ENCODE measurements at places on chromosomes 3 and 15.

- DNase-seq, result no peak
Measured at GRCh38 chr3:134840459-134840858, 45.4 kb downstream of the EPHB1 start.

DNA sequence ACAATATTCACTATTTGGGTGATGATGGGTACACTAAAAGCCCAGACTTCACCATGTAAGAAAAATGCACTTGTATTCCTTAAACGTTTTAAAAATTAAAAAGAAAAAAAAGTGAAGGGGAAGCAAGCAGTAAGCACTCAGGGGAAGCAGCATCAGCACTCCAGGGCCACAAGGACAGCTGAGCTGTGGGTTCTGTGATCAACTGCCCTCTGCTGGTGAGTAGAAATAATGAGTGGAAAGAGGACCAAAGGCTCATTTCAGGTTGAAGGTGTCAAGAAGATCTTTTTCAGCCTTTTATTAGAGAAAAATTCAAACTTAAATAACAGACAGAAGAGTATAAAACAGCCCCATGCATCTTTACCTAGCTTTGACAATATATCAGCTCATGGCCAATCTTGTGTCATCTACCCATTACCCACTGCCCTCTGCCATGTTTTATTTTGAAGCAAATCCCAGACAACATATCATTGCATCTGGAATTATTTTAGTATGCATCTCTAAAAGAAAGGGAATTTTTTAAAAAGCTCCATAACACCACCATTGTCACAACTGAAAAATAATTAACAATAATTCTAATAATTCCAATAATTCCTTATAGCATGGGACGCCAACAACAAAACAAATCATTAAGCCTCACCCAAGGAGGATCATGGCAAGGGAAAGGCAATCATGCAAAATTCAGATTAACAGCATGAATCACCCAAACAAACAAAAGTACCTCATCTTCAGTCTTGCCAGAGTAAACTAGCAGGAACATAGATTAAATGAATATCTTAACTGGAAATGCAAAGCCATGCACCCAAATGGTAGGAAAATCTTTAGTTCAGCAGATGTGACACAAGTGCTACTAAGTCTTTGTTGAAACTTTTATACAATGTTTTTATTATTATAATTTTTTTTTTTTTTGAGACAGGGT is 42.5 kb downstream of the TAMM41 start:
- peak; percentile 3 for DNase-seq

- DNase-seq, result no peak
Measured at GRCh38 chr3:15319575-15319974, 12.8 kb downstream of the SH3BP5 start.

GRCh38 chr3:175274474-175275218 is 415.5 kb downstream of the NAALADL2 start:
- no peak for DNase-seq

GRCh38 chr3:83434880-83435587 is 1523.8 kb upstream of the CADM2 start:
- no peak for DNase-seq

GRCh38 chr15:88003541-88004327 is 252.8 kb downstream of the NTRK3 start:
- no peak for DNase-seq

GRCh38 chr3:183006396-183007002 is 26.2 kb upstream of the DCUN1D1 start:
- no peak for DNase-seq

- no peak for DNase-seq
Measured at GRCh38 chr15:60079210-60079609, 75.1 kb downstream of the FOXB1 start.

DNA sequence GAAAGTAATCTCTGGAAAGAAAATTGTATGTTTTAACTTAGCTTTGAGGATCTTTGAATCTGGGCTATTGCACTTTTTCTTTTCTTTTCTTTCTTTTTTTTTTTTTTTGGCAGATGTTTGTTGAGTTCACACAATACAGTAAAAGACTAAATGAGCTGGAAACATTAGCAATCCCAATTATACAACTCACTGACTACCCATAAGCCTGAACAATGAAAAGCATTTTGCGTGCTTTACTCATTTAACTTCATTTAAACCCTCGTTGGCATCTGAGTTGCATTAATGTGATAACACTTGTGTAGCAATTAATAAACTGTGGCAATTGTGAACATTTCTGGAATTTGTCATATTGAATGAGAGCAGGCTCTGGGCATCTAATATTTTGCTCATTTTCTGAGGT is 269.4 kb upstream of the RBMS3 start:
- no peak for DNase-seq

- no peak for DNase-seq
Measured at GRCh38 chr15:48596415-48596814, 49.1 kb downstream of the FBN1 start.

DNA sequence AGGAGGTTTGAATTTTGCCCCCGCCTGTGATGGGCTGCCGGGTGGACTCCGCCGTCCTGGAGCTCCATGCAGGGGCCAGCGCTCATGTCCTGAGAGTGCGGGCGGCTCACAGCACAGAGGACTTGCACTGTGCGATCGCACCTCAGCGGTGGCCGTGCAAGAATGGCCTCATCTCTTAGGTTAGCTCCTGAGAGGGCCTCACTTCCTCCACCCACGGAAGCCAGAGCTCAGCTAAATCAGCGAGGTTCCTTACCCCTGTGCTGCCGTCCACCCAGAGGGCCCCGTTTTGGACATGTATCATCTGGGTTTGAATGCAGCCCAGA is 72.0 kb upstream of the PCSK6 start:
- no peak for DNase-seq

GRCh38 chr3:171327441-171328174 is 132.6 kb downstream of the TNIK start:
- no peak for DNase-seq

GRCh38 chr15:60821462-60822061 is 342.6 kb upstream of the ICE2 start:
- DNase-seq, result no peak

DNA sequence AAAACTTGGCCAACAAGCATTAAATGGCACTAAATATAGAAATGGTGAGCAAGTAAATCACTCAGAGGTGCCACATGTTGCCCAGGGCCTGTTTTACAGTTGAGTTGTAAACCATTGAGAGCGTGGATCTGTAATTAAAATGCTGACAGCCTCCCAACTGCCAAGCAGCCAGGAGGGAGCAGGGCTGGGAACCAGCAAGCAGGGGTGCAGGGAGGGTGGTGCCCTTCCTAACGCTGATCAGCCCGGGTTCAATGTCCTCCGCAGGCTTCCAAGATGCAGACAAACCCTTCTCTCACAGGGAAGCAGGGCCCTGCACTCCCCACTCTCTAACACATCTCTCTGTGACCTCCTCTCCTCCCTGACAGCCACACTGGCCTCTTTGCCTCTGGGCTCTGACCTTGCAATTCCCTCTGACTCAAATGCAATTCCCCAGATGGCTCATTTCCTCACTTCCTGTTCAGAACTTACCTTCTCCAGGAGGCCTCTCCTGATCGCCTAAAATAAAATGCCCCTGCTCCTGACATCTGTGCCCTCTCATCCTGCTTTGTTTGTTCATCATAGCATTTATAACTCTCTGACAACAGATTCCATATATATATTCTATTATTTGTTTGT is 40.0 kb downstream of the WNT7A start:
- peak; percentile 54 for DNase-seq

DNA sequence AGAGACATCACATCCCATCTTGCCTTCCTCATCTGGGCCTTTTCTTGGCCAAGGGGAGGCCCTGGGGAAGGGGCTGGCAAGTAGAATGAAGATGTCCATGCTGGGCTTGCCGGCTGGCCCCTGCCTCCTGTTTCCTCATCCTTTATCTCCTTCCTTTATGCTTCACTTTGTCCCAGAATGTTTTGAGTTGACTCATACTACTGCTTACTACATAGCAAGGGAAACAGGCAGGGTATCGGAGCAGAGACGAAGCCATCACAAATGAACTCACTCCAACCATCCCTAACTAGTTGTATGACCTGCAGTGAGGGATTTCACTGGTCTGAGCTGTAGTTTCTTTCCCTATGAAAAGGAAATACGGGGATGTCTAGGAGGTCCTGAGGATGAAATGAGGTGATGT is 66.0 kb downstream of the CHDH start:
- DNase-seq, result no peak

DNA sequence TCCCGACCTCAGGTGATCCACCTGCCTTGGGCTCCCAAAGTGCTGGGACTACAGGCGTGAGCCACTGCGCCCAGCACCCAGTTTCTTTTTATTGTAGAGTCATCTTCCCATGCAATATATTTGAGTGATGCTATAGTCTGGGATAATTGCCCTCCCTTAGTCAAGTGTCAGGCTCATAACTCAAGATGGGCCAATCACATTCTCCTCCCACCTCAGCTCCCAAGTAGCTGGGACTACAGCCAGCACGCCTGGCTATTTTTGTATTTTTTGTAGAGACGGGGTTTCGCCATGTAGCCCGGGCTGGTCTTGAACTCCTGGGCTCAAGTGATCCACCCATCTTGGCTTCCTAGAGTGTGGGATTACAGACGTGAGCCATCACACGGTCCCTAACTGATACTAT is 15.2 kb upstream of the PTPN9 start:
- no peak for DNase-seq

DNA sequence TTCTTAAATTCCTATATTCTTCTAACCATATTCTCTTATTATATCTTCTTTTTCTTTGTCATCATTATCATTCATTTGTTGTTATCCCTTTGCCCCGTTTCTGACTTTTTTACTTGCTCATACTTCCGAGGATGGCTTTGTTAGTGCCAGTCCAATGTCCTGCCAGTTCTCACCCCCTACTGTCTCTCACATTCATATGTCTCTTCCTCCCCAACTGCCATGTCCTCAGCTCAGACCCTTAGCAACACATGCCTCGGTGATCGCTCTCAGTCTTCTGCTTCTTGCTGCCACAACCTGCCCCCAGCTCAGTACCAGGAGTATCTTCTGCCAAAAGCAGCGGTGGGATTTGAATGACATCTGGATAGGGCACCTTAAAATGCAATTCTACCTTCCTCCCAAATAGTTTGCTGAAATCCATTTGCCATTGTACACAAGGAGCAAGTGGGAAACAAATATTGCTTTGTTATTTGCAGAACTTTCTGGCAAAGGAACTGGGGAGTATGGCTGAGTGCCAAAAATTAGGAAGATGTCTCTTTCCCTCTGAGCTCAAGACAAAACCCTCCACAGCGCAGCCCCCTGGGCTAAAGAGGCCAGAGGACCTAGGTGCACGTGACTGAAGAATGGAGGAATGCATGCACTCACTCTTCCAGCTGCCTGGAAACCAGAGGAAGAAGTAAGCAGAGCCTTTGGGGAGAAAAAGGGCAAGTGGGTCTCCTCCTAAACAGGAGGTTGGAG is 57.7 kb upstream of the CTNNB1 start:
- no peak for DNase-seq

GRCh38 chr3:171790898-171791691 is 19.2 kb downstream of the PLD1 start:
- no peak for DNase-seq

- no peak for DNase-seq
Measured at GRCh38 chr3:188370081-188370830, 216.3 kb downstream of the LPP start.

GRCh38 chr15:73597036-73597638 is 36.1 kb downstream of the NPTN start:
- no peak for DNase-seq

DNA sequence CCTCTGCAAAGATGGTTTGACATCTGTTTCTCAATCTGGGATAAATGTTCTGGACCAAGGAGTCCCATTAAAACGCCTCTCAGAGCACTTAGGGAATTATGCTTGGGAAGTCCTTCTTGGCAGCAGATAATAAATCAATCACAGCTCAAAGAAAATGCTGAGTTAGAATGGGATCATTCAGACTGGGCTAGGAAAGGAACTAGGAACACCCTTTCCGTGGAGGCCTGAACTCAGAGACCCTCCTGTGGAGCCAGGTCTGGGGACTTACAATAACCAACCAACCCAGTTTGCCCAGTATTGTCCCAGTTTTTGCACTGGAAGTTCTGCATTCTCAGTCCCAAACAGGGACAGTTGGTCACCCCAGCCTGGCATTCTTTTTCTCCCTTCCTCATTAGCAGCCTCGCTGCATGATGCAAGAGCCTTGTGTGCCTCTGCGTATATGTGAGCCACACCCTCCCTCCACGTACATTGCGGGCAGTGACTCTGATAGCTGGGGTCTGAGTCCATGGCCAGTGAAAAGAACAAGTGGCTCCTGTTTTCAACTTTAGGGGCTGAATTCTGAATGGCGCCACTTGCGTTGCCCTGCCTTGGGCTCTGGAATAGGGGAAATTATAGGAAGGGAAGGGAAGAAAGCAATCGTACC is 88.7 kb downstream of the SEMA5B start:
- DNase-seq, result no peak

DNA sequence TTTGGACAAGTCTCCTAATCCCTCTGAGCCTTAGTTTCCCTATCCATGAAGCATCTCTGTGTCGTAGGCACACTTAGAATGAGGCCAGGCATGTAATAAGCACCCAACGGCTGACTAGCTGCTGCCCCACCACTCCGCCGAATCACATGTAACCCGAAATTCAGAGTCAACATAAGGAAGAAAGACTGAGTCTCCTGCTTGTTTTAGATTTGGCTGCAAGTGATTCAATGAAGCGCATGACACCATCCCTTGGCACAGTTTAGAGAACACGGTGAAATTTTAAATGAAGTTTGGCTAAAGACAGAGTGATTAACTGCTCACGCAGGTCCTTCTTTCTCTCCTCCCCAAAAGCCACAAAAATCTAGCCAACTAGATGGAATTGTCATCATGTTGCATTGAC is 279.2 kb downstream of the TLE3 start:
- no peak for DNase-seq

DNA sequence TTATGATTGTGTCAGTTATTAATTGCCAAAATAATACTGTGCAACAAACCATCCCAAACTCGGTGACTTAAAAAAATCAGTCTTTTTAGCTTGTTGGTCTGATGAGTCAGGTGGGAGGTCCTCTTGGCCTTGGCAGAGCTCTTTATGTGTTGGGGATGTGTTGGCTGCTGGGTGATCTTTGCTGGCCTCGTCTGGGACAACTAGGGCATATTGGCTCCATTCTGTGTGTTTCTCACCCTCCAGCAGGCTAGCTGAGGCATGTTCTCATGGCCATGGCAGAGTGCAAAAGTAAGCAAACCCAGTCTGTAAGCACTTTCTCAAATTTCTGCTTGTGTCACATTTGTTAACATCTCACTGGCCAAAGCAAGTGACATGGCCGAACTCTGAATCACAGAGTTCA is 251.6 kb downstream of the RPLP1 start:
- DNase-seq, result no peak

GRCh38 chr3:142040941-142041491 is 108.3 kb downstream of the TFDP2 start:
- DNase-seq, result no peak

- no peak for DNase-seq
Measured at GRCh38 chr3:69511361-69511760, 125.5 kb upstream of the FRMD4B start.
